Stimulated activated CD4-positive, alpha-beta T cell treated with anti-CD3 and anti-CD28 coated beads, Interleukin-1b, Interleukin-23, amount 100 ng/mL, for 1 hour (primary cell): ENCODE measurements at places on chromosomes 1 and 21.

DNA sequence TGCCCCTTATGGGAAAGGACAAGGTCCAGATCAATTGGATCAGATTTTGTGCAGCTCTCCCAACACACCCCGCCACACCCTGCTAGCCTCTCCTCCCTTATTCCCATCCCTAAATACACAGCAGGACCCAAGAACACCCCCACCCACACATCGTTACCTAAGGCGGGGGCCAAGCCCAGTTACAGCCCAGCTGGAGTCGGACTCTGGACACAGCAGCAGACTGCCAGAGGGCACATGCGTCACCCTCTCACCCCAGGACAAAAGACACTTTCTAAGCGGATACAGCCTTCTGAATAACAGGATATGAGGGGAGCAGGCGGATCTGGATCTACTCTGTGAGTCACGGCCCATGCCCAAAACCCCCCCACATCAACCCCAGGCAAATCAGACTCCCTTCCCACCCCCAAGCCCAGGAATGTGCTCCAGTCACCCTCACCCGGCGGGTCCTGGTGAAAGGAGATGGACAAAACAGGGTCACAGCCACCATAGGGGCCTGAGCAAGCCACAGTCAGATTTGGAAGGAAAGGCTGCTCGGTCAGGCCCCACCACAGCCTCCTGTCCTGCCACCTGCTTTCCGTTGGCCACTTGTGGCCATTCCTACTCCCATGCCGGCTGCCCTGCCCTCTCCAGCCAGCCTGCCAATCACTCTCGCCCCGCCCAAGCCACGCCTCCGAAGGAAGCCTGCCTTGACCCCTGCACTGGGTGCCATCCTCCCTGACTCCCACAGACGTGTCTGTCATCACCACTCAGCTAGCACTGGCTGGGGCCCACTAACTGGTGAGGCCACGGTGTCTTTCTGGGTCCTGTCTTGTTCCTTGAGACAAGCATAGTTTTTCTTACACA is 4.0 kb downstream of the S100A16 start:
- DNase-seq: no peak

GRCh38 chr1:8216005-8216404 is 101.9 kb upstream of the SLC45A1 start:
- DNase-seq: no peak

DNA sequence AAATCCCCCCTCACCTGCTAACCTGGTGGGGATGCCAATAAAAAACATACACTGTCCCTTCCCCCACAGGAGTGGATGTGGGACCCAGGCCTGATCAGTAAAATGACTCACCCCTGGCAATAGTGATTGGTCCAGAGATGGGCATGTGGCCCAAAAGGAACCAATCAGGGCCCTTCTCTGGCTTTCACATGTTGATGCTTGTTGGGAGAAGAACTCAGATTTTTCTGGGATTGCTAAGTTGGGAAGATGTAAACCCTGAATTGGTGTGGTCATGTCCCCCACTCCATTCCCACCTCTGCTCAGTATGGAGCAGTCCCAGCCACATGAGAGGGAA is 43.6 kb upstream of the ACTL8 start:
- no peak for DNase-seq

- DNase-seq: no peak
These were observed 46.9 kb upstream of the NEXN start for GRCh38 chr1:77841574-77841973.

- DNase-seq: no peak
These were observed 48.7 kb downstream of the EIF2D start for GRCh38 chr1:206563367-206564207.

DNA sequence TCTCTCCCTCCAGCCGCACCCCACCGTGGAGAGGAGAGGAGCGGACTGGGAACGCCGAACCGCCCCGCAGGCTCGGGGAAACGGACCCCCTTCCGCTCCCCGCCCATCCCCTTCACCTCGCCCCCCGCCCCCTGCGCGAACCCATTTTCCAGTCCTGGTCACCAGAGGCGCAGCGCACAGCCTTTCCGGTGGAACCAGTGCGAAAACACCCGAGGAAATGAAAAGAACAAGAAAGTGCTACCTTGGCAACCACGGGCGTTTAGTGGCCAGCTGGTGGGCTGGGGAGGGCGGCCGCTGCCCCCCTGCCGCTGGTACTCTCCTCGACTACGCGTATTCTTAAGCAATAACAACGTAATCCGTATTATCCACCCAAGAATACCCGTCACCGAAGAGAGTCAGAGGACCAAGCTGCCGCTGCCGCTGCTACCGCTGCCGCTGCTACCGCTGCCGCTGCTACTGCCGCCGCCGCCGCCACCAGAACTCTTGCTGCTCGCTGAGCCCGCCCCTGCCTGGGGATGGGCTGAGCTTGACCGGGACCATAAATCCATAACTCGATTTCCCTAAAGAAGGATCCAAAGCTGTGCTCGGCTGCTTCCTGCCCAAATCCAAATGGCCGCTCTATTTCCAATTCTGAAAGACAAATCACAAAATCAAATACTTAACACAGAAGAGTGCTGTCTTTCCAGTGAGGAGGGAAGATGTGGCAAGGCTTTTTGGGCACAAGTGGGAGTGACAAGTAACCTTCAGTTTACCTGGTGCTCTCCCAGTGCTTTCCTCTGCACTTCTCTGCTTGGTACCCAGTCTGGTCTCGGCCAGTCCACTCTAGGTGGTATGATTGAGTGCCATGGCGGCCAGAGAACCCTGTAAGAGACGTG is 125.2 kb upstream of the DPYD start:
- no peak for DNase-seq

GRCh38 chr1:227215863-227216510 is 102.3 kb downstream of the CDC42BPA start:
- DNase-seq: no peak

DNA sequence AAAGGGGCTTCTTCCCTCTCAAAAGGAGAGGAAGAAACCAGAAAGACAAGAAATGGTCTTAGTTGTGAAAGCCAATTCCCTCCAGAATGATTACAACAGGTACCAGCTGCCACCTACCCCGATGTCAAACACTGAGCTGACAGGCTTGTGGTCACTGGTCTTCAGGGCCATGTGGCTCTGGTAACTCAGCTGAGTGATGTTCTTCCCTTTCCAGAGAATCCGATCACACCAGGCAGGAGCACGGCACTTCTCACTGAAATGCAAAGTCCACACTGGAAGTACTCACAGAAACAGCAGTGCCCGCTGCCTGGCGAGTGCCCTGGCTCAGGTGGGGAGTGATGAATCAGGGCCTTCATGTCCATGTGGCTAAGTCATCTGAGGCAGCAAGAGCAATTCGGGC is 18.7 kb upstream of the MTF1 start:
- DNase-seq: no peak

- no peak for DNase-seq
These were observed 23.1 kb downstream of the CYB5RL start for GRCh38 chr1:54176621-54177327.
